NCI-H1930 (cell line): ENCODE measurements at places on chromosomes 1 and 21.
A peak's percentile ranks its signal among the peaks of the same experiment; 100 is the strongest.

- DNase-seq, result no peak
These were observed 9.9 kb downstream of the F5 start for GRCh38 chr1:169576241-169576934.

DNA sequence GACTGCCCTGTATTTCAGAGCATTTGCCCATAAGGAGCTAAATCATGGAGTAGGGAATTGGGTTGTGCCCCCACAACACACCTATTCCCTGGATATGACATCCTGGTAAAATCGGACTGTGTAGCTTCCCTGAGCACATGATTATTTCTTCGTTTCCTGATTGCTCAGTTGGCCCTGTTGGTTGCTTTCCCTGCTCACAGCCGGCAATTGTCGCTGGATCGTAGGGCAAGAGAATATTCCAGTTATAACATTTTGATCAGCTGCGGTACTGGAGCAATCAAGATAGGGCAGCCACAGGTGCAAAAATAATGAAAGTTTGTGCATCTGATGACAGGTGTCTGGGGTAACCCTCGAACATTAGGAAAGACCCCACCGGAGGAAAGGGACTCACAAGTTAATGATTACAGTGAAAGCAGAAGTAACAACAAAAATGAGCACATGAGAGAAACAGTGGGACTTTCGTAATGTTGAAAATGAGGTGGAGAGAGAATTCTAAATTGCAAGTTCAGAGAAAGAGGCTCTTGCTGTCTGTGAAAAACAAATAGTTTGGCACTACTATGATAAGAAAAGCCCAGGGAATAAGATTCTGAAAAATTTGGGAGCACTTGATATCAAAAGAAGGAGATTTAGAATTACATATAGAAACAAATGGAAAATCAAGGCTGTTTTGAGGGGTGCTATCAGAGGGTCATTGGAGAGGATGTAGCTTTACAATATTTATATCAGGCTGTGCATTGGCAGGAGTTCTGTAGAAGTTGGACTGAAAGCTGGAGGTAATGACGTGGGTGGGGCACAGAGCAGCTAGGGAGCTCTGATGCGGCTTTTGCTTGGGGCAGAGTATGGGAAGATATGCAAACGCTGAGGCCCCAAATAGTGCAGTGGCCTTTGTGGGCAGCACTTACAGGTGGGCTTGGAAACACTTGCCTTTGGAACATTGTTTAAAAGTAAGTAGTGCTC, at the start of gene MAB21L3:
Gene MAB21L3, plus strand, starts transcription at position 833 of the 957 bp plus-strand sequence. CDS start 1,217 bp downstream, outside the sequence.
- no peak for DNase-seq

- DNase-seq, result peak; percentile 74
These were observed 81.7 kb upstream of the ZNF648 start for GRCh38 chr1:182143154-182143657.

GRCh38 chr1:191696354-191696753, 461.9 kb upstream of the RGS18 start:
- no peak for DNase-seq

DNA sequence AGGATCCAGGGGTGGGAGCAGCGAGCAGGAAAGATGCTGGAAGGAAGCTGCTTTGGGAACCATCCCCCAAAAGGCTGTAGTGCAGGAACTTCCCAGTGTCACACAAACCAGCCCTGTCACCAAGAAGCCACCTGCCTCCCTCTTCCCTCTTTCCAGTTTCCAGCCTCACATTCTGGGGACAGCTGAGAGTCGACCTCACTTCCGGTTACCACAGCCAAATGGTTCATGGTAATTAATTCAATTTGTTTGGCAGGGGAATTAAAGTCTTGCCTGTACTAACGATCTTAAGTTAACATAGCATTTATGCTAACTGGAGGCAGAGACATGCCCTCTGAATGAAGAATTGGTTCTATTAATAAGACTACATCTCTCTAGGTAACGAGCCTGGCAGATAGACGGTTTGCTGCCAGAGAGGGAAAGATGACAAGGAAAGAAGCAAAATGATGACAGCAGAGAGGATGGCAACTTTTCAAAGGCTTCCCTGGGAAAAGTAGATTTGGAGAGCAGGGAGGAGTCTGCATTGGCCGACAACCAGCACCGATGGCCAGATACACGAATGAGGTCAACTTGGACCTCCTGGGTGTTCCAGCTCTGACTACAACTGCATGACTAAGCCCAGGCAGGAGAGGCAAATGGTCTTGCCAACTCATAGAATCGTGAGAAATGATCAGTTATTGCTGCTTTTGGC, 64.1 kb downstream of the TMCO4 start:
- DNase-seq, result no peak

DNA sequence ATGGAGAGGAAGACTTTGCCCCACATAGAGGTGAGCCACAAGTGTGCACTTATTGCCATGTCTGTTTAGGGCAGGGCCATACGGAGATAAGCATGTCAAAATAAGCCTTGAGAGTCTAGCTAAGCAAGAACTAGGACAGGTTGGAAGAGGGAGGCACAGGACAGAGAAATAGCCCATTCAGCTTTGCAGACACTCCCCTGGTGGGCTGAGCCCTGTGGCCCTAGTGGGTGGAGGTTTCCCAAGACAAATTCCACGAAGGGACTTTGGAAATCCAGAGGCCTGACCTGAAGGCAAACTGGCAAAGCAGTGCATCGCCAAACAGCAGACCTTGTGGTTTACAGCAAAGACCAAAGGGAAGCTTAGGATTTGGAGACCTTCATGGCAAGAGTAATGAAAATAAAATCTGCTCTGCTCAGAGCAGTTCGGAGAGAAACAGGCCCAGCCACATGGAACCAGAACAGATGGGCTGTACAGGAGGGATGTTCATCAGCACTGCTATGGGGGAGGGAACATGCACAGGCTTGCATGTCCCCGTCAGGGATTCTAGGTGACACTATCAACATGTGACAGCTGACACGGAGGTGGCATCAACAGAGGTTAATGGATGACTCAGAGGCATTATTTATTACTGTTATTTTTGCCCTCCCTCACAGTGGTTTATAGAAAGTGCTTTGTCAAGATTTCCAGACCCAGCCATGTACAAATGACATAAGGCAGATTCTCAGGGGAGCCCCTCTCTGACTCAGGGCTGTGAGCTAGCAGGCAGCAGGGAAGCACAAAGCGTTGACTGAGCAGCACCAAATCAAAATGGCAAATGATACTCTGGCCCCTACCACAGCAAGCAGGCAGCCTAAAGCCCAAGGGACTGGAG, 90.1 kb upstream of the IRF2BP2 start:
- DNase-seq, result no peak

GRCh38 chr1:104264521-104264920, 514.8 kb downstream of the AMY1C start:
- DNase-seq, result no peak

DNA sequence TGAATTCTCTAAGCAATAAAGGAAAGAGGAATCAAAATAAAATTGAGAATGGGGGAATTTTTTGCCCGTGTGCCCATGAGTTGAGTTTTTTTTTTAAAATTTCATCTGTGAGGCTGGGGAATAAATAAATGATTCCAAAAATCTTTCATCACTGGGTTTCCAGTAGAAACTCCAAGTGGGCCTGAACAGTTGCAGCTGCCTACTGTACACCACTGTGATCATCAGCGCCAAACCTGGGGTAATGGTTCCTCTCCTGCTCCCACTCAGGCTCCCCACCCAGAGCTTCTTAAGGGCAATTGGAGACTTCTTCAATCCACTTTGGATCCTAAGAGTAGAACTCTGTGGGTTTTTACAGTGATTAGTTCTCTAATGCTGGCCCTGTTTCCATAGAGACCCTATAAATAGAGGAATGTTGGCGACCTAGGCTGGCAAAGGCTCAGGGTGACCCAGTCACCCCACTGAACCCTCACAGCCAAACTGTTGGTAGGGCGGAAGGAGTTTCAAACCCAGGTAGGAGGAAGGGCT, 9.3 kb downstream of the TMCC2 start:
- DNase-seq, result no peak

- DNase-seq, result no peak
These were observed 123.3 kb downstream of the KCNN3 start for GRCh38 chr1:154746622-154747299.

GRCh38 chr1:48720929-48721328, 55.8 kb downstream of the BEND5 start:
- no peak for DNase-seq

DNA sequence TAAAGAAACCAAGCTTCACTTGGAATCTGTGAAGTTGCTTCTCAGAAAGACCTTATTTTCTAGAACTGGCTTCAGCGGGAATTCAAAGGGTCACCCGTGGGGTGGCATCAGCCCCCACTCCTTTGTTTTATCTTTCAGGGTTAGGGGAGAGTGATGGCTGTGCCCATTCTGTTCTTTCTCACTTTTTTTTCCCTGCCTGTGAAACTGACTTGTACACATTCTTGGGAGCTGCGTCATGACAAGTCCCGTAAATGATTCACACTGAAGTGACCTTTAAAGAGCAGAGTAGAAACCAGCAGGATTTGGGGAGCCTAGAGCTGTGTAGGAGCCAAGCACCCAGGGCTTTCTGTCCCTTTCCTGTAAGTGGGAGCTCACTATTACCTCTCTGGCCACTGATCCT, 43.8 kb downstream of the SLC44A3 start:
- DNase-seq, result no peak

DNA sequence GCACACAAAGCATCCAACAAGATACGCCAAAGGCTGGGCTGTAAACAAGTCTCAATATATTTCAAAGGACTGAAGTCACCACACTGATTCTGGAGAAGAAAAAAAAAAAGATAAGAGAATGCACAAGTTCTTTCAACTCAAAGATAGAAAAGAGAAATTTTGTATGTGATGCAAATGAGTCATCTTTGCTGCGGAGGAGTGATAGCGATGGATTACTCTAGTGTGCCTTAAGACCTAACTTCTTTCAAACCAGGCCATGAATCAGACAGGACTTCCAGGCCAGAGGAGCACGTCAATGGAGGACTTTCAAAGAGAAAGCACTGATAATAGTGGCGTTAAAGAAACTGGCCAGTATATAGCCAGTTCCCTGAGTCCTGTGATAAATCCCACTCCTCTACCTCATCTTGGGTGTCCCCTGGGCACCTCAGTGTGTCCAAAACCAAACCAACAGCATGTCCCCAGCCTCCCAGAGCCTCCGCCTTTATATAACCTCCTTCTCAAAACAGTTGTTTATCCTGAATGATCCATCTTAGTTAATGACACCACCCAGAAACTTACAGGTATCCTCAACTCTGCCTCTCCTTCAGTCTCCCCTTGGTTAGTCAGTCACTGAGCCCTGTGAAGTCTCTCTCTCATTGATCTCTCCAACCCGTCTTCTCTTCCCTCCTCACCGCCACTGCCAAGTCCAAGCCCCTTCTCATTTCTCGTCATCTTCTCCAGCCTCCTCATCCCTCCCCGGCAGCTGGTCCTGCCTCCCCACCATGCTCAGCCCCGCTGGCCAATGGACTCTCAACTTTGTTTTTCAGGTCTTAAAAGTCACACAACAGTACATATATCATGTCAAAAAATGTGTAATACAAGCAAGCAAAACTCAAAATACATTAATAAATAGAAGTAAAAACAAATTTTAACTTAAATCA, 47.2 kb upstream of the IFFO2 start:
- no peak for DNase-seq
